ENCODE measurements at places on chromosomes 2 and 18.

DNA sequence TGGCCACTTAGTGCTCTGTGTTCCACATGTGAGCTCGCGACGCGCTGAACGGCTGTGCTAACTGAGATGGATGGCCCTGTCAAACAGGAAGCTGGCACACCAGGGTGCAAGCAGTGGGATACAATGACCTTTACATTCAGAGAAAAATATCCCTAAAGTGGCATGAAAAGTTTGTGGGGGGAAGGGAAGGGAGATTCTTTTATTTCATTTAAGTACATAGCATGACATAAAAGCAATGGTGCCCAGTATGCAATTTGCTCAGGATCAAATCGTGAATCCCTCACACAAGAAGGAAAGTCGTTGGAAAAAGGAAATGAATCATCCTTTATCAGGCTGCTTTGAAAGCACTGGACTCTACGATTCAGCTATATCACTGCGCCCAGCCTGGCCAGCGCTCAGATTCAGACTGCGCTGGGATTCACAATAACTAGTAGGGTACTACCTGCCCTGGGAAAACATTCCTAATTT is 26.0 kb downstream of the SATB2 start:
- DNase-seq: no peak

- no peak for DNase-seq
These were observed 153.6 kb downstream of the MTCL1 start for GRCh38 chr18:8858888-8859511.

GRCh38 chr2:3680548-3681345 is 22.6 kb upstream of the DCDC2C start:
- DNase-seq: no peak

DNA sequence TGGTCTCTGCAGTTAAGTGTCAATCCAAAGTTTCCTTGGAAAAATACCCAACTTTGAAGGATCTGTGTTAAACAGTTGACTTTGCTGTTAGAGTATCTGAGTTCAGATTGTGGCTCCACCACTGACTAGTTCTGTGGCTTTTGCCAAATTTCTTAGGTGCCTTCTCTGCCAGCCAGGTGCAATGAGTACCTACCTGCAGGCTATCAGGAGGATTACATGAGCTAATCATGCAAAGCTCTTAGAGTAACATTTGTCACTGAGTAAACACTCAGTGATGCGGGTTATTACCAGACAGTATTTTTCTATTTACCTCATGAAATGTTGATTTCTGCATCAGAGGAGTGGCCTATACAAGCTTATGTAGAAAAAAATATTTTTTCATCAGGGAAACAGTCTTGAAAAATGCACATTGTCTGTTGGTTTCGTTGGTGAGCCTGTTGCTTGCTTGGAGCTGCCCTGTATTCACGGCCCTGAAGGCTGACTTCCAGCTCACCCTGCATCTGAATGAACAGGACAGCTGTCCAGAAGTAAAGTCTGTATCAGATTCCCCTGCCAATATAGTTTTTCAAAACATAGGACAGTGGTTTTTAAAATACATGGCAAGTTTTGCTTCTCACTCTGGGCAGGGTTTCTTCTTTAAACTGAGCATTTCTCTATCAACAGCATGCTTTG is 235.1 kb downstream of the CDCA7 start:
- DNase-seq: no peak

- no peak for DNase-seq
These were observed 188.9 kb upstream of the OSR1 start for GRCh38 chr2:19547321-19547720.

- peak; percentile 5 for DNase-seq
These were observed 31.9 kb downstream of the PRKRA start for GRCh38 chr2:178419123-178419522.

Measured in CD4-positive, alpha-beta T cell treated with Interferon alpha-2 for 1 hour (primary cell).